ENCODE measurements at places on chromosomes 6 and 20. TPM values are rescaled to one million over a fixed set of nuclear protein-coding genes. Genes with fewer than 3 reads are reported as not detected.

DNA sequence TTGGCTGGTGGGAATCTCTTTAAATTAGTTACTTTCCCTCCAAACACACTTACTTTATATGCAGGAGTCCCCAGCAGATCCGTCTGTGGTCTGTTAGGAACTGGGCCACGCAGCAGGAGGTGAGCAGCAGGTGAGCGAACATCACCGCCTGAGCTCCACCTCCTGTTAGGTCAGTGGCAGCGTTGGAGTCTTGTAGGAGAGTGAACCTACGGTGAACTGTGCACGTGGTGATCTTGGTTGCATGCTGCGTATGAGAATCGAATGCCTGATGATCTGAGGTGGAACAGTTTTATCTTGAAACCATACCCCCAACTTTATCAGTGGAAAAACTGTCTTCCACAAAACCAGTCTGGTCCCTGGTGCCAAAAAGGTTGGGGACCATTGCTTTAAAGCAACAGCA is 5.0 kb downstream of the SERPINB6 start:
- H3K4me1 ChIP-seq = peaks cover 38% of the 10 kb centered on the region
- H3K36me3 ChIP-seq = no peaks in the 10 kb centered on the region
- no peaks in the 10 kb centered on the region for H3K27me3 ChIP-seq

GPX6 gene
- not detected for total RNA-seq

DNA sequence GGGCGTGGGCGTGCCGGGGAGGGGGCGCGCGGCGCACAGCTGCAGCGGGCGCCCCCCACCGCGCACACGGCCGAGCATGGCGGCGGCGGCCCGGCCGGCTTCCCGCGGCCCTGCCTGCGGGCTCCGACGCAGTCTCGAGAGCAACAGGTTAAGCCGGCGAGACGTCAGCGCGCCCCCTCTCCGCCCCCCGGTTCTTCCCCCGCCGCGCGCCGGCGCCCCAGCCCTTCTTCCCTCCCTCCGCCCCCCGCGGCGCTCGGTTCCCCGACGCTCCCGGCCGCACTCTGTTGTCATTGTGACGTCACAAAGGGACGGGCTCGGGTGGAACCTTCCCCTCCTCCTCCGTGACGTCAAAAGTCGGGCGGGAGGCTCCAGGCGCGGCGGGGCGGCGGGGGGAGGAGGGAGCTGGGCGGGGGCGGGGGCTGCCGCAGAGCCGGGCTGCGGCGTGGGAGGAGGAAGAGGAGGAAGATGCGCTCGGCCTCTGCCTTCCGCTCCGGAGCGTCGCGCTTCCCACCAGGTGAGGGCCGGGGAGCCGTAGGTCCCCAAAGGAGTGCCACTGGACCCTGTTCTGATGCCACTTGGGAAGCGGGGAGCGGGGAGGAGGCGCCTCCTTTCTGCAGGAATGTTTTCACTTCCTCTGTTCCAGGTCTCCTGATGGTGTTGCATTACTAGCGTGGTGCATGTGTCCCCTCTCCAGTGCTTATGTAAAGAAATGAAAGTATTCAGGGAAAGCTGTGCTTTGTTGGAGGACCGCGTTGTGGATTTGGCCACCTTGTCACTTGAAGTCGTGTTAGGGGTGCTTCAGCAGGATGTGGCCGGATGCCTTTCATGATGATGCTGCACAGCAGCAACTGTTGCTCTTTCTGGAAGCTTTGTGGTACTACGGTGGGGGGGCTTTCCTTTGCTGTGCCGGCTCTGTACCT is 2.8 kb downstream of the JARID2 start:
- DNase-seq = peak; percentile 89
- H3K4me1 ChIP-seq = peaks cover 54% of the 10 kb centered on the region
- H3K4me3 ChIP-seq = peak overlapping the region; percentile 86
- H3K36me3 ChIP-seq = peaks cover 33% of the 10 kb centered on the region

DNA sequence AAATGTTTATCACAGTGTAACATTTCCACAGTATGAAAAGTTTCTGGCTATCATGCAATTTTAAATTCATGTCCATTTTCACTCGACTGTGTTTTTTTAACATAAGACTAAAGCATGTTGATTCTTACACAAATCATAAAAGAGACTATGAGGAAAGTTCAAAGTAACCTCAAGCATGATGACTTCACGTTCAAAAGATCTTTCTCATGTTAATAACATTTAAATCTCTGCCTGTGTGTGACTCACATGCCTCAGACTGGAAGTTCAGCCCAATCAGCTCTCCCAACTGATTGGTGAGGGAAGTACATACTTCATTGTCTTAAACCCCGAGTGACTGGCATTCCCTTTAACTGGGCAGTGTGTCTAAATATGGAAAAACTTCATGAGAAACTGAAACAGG is 37.4 kb downstream of the ATXN1 start:
- H3K4me1 ChIP-seq = peaks cover 28% of the 10 kb centered on the region
- H3K4me3 ChIP-seq = no peak overlapping the region
- no peaks in the 10 kb centered on the region for H3K36me3 ChIP-seq
- H3K27me3 ChIP-seq = no peaks in the 10 kb centered on the region

- H3K4me1 ChIP-seq = no peaks in the 10 kb centered on the region
- H3K27me3 ChIP-seq = no peaks in the 10 kb centered on the region
- H3K4me3 ChIP-seq = no peak overlapping the region
- H3K36me3 ChIP-seq = no peaks in the 10 kb centered on the region
These were observed 664.2 kb upstream of the PTCHD4 start for GRCh38 chr6:48775157-48775556.

ECHDC1 gene
- 60.0 TPM for total RNA-seq

DNA sequence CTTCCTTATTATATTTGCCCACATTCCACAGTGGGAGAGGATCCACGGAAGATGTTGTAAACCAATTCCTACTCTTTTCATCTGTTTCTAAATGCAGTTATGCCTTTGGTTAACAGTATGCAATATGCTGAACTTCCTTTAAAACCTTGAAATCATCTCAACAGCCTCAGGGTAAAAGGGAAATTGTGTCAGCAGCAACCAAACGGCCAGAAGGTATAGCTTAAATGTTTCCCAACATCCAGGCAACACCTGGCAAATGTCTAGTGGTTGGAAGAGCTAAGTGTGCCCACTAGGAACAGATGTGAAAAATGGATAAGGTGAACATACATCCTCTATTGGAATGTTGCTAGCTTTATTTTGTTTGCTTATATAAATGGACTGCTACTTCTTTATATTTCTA is 164.8 kb downstream of the FAXC start:
- peaks cover 22% of the 10 kb centered on the region for H3K4me1 ChIP-seq
- H3K4me3 ChIP-seq = no peak overlapping the region
- no peak overlapping the region for H3K27ac ChIP-seq
- no peak for DNase-seq

BFSP1 gene
- 3.0 TPM for total RNA-seq

GJA10 gene
- not detected for total RNA-seq

DNA sequence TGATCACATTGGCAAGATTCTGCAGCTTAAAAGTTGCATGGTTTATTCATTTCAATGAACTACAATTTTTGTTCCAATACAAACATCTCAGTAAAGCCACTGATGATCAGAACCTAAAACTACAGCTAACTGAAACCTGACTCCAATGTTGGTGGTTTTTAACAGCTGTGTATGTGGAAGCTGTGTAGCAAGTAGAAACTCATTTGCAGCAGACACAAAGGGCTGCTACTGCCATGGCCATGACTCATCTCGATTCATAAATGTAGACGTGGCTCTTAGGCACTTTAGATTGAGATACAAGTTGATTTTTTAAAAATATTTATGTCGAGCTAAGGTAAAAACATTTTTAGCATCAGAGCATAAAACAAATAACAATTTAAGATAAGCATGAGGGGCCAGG is 19.5 kb upstream of the MAP3K4 start:
- peaks cover 2% of the 10 kb centered on the region for H3K27me3 ChIP-seq
- H3K27ac ChIP-seq = no peak overlapping the region
- H3K36me3 ChIP-seq = peaks cover 8% of the 10 kb centered on the region
- no peak overlapping the region for H3K4me3 ChIP-seq

GRCh38 chr6:52392944-52393343 is 27.2 kb upstream of the EFHC1 start:
- no peaks in the 10 kb centered on the region for H3K36me3 ChIP-seq
- no peak overlapping the region for H3K27ac ChIP-seq
- no peak for DNase-seq
- H3K4me1 ChIP-seq = peaks cover 8% of the 10 kb centered on the region
- no peak overlapping the region for H3K4me3 ChIP-seq

DNA sequence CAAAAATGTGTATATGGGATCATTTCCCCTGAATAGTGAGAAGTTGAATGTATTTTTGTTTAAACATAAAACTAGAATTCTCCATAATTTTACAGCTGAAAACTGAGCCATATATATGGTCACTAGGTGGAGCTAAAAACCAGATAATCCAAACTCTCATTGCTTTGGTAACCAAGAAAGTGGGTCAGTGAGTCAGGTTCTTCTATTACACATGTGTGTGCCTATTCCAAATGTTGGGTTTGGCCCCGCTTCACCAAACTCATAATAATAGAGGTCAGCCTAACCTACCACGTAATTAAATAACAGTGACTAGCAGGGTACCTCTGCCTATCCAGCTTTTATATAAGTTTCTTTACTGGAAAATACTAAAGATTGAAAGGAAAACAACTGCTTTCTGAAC is 19.3 kb upstream of the RNGTT start:
- H3K27me3 ChIP-seq = peaks cover 61% of the 10 kb centered on the region
- no peak overlapping the region for H3K27ac ChIP-seq
- H3K4me1 ChIP-seq = no peaks in the 10 kb centered on the region

PAK5 gene
- 0.53 TPM for total RNA-seq

DNA sequence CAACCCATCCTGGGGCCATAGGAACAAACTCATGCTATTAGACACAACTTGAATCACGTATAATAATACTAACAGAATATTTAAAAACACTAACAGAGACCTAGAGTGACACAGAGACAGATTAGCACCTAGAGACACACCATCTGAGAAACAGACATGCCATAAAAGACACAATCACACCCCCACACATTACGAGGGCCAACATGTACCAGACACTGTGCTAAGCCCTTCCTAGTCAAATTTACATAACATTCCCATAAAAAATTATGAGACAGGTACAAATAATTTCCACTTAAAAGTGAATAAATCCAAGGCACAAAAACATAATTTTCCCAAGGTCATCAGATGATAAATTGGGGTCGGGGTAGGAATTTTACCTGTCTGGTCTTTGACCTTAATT is 141.1 kb upstream of the PRSS16 start:
- peaks cover 14% of the 10 kb centered on the region for H3K36me3 ChIP-seq
- H3K4me1 ChIP-seq = no peaks in the 10 kb centered on the region
- no peaks in the 10 kb centered on the region for H3K27me3 ChIP-seq
- no peak overlapping the region for H3K4me3 ChIP-seq

MROH8 gene
- 0.89 TPM for total RNA-seq

OR5V1 gene
- not detected for total RNA-seq

DNA sequence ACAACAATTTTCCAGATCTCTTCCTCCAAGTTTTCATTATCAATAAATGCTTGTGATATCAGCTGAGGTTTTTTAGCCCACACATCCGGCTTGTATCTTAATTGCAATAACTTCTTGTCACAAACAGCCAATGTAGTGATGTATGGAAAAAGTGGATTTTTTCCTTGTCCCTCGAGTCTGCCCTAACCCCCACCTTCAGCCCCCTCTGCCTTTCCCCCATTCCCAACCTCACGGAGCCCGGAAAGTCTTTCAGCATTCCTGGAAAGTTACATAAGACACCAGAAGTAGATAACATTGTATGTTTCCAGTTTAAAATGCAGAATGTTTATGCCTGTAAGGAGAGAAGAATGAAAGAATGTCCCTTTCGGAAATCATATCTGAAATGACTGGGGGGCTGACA is 179.2 kb upstream of the PHACTR1 start:
- no peak overlapping the region for H3K4me3 ChIP-seq
- H3K36me3 ChIP-seq = no peaks in the 10 kb centered on the region
- H3K27me3 ChIP-seq = peaks cover 2% of the 10 kb centered on the region
- no peak for DNase-seq
- H3K27ac ChIP-seq = no peak overlapping the region

DNA sequence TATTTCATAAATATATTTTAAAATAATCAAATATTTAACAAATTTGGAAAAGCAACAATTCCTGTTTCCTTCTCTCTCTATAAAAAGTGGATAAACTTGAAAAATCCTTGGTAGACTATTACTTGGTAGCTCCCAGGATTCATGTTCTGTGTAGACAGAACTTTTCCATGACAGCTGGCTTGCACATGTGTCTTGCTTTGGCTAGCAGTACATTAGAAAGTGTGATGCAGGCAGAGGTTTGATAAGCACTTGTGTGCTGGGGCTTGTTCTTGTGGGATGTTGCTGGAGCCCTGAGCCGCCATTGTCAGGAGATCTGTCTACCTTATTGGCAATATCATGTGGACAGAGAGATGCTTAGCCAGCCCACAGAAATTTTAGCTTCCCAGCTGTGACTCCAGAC is 327.2 kb downstream of the CDKAL1 start:
- 0 out of 2 replicates have a peak overlapping the region, but pooled peaks have one; percentile 45 for H3K27ac ChIP-seq
- H3K27me3 ChIP-seq = no peaks in the 10 kb centered on the region
- peaks cover 46% of the 10 kb centered on the region for H3K4me1 ChIP-seq
- no peaks in the 10 kb centered on the region for H3K36me3 ChIP-seq
- H3K4me3 ChIP-seq = no peak overlapping the region

- H3K4me1 ChIP-seq = peaks cover 4% of the 10 kb centered on the region
- peaks cover 13% of the 10 kb centered on the region for H3K27me3 ChIP-seq
- no peak for DNase-seq
- H3K36me3 ChIP-seq = no peaks in the 10 kb centered on the region
- no peak overlapping the region for H3K4me3 ChIP-seq
- no peak overlapping the region for H3K27ac ChIP-seq
These were observed 18.5 kb upstream of the FOXC1 start for GRCh38 chr6:1591243-1591642.

DNA sequence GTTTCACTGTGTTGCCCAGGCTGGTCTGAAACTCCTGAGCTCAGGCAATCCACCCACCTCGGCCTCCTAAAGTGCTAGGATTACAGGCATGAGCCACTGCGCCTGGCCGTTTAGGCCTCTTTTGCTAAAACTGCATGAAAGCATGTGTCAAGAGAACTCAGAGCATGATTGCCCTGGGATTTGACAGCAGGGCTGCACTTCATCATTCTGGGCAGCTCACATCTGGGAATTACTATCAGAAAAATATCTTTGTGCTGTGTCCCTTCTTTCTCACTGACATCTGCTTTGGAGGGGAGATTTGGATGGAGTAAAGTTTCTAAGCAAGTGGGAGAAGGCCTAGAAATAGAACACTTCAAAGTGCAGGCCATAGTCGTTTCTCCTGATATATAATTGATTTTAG is 59.6 kb upstream of the EIF2S2 start:
- H3K36me3 ChIP-seq = no peaks in the 10 kb centered on the region
- H3K4me1 ChIP-seq = no peaks in the 10 kb centered on the region
- DNase-seq = no peak

DNA sequence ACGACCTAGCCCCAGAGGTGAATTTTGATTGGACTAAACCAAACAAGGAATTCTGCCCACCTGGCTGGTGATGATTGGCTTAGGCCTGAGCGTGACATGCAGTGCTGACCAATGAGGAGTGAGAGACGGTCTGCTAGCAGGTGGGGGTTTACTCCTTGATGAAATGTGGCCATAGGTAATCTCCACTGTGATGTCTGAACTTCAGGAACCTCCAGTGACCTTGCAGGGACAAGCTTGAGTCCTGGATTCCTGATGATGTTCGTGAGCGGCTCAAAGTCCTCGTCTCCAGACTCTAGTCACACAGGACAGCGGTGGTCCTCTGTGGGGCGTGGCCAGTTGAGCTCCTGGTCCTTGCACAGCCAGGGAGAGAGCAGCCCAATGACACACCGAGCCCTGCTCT is 8.4 kb downstream of the VSX1 start:
- H3K27me3 ChIP-seq = peaks cover 19% of the 10 kb centered on the region
- peaks cover 19% of the 10 kb centered on the region for H3K4me1 ChIP-seq
- no peak overlapping the region for H3K4me3 ChIP-seq

- peaks cover 21% of the 10 kb centered on the region for H3K36me3 ChIP-seq
- peak overlapping the region; percentile 79 for H3K27ac ChIP-seq
- DNase-seq = peak; percentile 61
- H3K4me1 ChIP-seq = peaks cover 14% of the 10 kb centered on the region
These were observed 503 bp downstream of the PPDPF start for GRCh38 chr20:63520934-63521601.

GSTA3 gene
- total RNA-seq = not detected

PSORS1C2 gene
- total RNA-seq = 0.78 TPM
